ENCODE measurements at places on chromosomes 7 and 10. TPM values are rescaled to one million over a fixed set of nuclear protein-coding genes. Genes with fewer than 3 reads are reported as not detected.

Gene STRIP2
- total RNA-seq = 7.9 TPM

DNA sequence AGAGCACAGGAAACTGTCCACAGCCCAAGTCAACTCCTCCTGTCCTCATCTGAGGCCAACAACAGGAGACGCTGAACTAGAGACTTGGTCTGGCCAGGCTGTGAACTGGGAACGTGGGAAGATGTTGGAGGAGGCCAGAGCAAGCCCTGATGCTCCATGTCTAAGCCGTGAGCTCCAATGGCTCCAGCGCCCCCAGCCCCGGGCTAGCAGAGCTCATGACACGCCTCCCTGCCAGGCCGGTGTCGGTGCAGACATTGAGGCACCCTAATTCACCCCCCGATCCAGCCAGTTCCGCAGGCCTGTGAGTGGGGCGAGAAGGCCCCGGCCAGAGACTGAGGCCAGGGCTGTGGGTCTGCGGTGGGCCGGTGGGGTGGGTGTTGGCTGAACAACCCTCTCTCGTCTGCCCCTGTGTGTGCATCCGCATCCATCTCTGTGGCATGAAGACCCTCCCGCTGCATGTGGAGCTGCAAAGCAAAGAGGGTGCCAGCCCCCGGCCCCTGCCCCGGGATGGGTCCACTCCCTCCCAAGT lies 109.3 kb upstream of the MACROH2A2 start:
- H3K27ac ChIP-seq = no peak overlapping the region
- H3K36me3 ChIP-seq = no peaks in the 10 kb centered on the region

DNA sequence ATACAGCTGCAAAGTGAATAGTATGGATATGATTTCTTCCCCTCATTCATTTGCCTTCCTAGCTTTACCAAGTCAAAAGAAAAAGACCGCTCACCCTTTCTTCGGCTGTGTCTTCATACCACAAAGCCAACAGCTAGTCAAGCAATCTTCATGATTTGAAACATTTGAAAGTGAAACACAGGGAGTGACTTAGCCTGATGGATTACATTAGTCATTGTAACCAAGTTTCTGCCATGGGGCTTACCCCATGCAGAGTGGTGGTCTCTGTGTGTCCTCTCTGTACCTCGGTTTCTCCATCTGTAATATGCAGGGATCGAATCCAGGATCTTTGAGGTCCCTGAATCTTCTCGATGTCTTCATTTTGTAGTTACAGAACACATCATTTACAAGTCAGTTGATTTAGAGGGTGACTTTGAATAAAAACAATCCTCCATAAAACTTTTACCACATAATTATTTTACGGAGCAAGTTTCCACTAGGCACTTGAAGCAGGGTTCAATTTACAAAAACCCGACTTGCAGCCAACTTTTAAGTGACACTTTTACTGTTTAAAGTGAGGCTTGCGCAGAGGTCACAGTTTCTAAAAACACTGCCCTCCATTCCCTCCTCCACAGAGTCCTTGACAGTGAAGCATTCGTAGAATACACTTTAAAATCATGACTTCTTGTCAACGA lies 2.2 kb upstream of the LGI1 start:
- no peak overlapping the region for H3K4me3 ChIP-seq
- no peak overlapping the region for H3K27ac ChIP-seq
- no peak for DNase-seq
- no peaks in the 10 kb centered on the region for H3K27me3 ChIP-seq

Gene EMX2
- total RNA-seq = not detected

DNA sequence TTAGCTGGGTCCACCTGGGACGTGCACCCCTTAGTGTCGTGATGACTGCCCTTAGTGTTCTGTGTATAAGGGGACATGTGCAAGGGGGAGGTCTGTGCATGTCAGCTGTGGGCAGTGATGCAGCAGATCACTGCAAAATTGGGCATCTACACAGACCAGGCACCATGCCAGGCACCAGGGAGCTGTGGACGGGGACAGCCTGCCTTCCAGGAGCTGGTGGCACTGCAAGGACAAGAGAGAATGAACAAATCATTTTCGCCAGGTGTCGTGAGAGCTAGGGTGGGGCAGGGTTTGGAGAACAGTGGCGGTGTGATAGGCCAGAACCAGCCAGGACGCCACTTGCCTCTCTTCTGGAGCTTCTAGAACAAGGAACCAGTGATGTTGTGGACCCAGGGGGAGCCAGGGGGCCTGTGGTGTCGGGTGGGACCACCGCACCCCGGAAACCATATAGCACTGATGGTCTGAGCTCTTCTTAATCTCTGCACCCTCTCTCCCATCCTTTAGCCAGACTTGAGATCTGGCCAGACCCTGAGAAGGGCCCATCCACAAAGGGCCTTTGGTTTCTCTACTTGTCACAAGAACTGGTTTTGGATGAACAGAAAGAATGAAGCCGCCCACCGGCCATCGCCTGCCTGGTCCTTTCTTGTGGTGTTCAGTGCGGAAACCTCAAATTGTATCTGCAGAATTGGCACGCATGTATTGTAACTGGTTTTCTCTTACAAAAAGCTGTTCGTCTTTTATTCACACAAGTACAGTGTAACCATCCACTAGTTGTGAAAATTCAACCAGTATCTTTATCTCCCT lies 30.7 kb downstream of the PRF1 start:
- H3K36me3 ChIP-seq = no peaks in the 10 kb centered on the region
- no peak overlapping the region for H3K4me3 ChIP-seq
- no peak for DNase-seq
- no peaks in the 10 kb centered on the region for H3K27me3 ChIP-seq

GRCh38 chr7:568031-568951 lies 48.6 kb upstream of the PDGFA start:
- no peak overlapping the region for H3K4me3 ChIP-seq

Gene NET1
- total RNA-seq = 117 TPM

GRCh38 chr7:50584793-50585408 lies 19.7 kb upstream of the DDC start:
- H3K27me3 ChIP-seq = no peaks in the 10 kb centered on the region
- H3K4me1 ChIP-seq = no peaks in the 10 kb centered on the region
- no peak for DNase-seq
- H3K36me3 ChIP-seq = no peaks in the 10 kb centered on the region

GRCh38 chr7:150363370-150363769 lies 5.3 kb upstream of the REPIN1 start:
- H3K27ac ChIP-seq = no peak overlapping the region
- no peaks in the 10 kb centered on the region for H3K36me3 ChIP-seq
- peaks cover 14% of the 10 kb centered on the region for H3K4me1 ChIP-seq
- H3K27me3 ChIP-seq = no peaks in the 10 kb centered on the region

Gene PIP
- not detected for total RNA-seq

- no peak overlapping the region for H3K4me3 ChIP-seq
- no peaks in the 10 kb centered on the region for H3K4me1 ChIP-seq
- no peaks in the 10 kb centered on the region for H3K27me3 ChIP-seq
- no peaks in the 10 kb centered on the region for H3K36me3 ChIP-seq
- no peak overlapping the region for H3K27ac ChIP-seq
- DNase-seq = no peak
Observed at GRCh38 chr7:40244226-40244625, 109.4 kb downstream of the SUGCT start.

DNA sequence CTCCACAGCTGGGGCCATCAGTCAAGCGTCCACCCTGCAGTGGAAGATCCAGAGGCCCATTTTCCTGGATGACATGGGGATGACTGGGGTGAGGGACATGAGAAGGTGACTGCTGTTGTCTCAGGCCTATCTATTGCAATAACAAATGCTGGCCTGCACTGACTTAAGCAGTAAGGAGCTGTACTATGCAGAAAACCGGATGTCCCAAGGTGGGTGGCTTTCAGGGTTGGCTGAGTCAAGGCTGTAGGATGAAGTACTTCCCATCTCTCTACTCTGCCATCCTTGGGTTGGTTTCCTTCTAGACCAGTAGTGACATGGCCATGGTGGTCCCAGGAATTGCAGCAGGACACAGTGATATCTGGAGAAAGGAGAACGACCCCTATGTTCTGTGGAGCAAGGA lies 48.1 kb downstream of the NEURL1 start:
- DNase-seq = no peak
- no peak overlapping the region for H3K4me3 ChIP-seq
- no peak overlapping the region for H3K27ac ChIP-seq
- peaks cover 3% of the 10 kb centered on the region for H3K4me1 ChIP-seq
- H3K27me3 ChIP-seq = no peaks in the 10 kb centered on the region

- H3K4me3 ChIP-seq = peak overlapping the region; percentile 79
- H3K4me1 ChIP-seq = peaks cover 11% of the 10 kb centered on the region
- H3K27ac ChIP-seq = no peak overlapping the region
- no peaks in the 10 kb centered on the region for H3K36me3 ChIP-seq
Observed at GRCh38 chr10:7407368-7408290, 3.2 kb downstream of the SFMBT2 start.

Gene ASZ1
- not detected for total RNA-seq

Gene EXOSC1
- 52.1 TPM for total RNA-seq

Gene ZNF117
- 13.0 TPM for total RNA-seq

GRCh38 chr7:4800487-4800886 lies 25.1 kb downstream of the AP5Z1 start:
- no peak overlapping the region for H3K4me3 ChIP-seq
- H3K27me3 ChIP-seq = no peaks in the 10 kb centered on the region
- no peak overlapping the region for H3K27ac ChIP-seq
- no peak for DNase-seq
- H3K4me1 ChIP-seq = no peaks in the 10 kb centered on the region

Gene ANK3
- total RNA-seq = 48.9 TPM

Gene LIPK
- total RNA-seq = not detected

Gene MKI67
- total RNA-seq = 83.3 TPM

DNA sequence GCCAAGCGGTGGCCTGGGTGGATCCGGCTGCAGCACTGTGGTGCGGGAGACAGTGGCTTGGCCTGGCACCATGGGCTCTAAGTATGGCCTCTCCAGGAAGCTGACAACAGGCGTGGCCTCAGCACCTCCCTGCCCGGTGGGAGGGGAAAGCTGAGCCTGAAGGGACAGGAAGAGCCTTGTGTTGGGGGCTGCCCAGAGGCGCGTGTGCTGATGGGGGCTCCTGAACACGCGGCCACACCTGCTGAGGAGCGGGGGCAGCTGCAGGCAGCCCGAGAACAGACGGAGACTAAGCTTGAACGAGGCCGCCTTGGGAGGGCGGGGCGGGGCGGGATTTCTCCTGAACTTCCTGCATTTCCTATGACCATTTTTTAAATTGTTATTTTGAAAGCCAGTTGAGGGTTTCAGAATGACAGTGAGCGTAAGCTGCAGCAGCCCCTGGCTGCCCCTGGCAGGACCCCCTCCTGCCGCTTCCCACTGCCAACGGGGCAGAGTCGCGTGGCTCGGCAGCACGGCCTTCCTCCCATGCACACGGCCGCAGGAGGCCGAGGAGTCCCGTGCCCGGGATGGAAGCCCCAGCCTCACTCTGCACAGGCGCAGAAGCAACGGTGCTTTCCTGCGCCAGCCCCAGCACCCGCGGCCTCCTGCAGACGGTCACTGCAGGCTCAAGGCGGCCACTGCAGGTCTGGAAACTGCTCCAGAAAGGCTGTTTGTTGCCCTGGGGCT lies 43.2 kb downstream of the DPYSL4 start:
- H3K36me3 ChIP-seq = no peaks in the 10 kb centered on the region
- H3K4me1 ChIP-seq = peaks cover 3% of the 10 kb centered on the region

- no peaks in the 10 kb centered on the region for H3K27me3 ChIP-seq
- H3K4me1 ChIP-seq = no peaks in the 10 kb centered on the region
- H3K36me3 ChIP-seq = no peaks in the 10 kb centered on the region
- no peak overlapping the region for H3K27ac ChIP-seq
Observed at GRCh38 chr7:111517549-111517951, 44.7 kb downstream of the IMMP2L start.

GRCh38 chr10:25738776-25739175 lies 195.3 kb upstream of the MYO3A start:
- H3K27ac ChIP-seq = no peak overlapping the region
- H3K4me3 ChIP-seq = no peak overlapping the region
- no peak for DNase-seq
- no peaks in the 10 kb centered on the region for H3K4me1 ChIP-seq
- no peaks in the 10 kb centered on the region for H3K27me3 ChIP-seq
- no peaks in the 10 kb centered on the region for H3K36me3 ChIP-seq

Gene GIMAP8
- not detected for total RNA-seq

All from H1 (cell line).